ENCODE measurements at places on chromosomes 3 and 15.

DNA sequence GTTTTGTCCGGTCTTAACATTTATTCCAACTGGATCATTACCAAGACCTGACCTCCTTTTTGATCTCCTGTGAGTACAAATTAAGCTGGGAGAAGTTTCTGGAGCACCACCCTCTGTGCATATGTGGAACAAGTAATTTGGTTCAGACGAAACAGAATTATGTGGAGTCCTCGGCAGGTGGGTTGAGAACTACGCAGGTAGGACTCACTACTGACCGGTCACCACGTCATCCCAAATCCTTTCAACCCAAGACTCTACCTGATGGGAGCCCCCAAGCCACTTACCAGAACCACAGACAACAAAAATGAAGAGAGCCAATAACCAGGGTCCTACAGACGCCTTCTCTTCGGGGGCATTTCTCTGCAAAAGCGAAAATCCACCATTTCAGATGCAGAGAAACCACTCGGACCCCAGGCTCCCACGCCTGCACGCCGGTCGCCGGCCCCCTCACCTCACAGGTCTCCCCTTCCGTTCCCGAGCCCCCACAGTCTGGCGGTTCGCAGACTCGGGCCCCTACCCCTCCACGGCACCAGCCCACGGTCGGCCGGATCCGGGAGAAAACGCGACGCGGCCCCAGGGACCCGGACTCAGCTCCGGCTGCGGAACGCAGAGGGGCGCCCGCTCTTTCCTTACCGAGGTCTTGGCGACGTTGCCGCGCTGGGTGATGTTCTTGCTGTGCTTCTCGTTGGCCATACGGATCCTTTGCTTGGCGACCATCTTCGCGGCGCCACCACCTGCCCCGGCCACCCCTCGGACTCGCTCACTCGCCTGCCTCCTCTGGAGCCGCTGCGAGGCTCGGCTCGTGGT is 674 bp downstream of the SERP1 start:
- peak; percentile 26 for DNase-seq

DNA sequence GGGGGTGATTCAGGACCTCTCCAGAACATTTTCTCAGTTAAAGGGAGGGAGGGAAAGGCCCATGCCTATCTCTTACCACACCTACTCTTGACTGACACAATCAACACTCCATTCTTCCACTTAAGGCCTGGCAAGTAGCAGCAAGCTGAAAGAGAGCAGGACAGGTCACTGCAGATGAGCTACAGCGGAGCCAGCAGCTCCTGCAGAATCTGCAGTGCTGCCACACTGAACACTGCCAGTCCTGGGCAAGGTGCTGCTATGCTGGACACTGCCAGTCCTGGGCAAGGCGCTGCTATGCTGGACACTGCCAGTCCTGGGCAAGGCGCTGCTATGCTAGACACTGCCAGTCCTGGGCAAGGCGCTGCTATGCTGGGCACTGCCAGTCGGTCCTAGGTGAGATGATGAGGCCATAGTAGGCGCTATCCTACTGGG is 143.7 kb downstream of the MYLK start:
- no peak for DNase-seq

DNA sequence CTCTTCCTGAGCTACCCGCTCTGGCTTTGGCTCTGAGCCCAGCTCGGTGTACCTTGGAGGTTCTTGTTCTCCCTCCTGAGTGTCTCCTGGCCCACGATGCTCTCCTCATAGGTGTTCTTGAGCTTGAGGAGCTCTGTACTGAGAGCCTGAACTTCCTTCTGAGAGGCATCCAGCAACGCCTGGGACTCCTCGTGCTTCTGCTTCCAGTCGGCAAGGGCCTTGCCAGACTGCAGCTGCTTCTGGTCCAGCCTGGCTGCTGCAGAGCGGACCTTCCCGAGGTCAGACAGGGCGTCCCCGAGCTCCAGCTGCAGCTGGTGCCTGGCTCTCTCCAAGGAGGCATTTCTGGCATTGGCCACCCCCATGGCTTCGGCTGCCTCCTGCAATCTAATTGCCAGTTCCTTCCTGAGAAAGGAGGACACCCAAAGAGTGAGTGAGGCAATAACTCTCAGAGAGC is 99.8 kb downstream of the MYH15 start:
- no peak for DNase-seq

DNA sequence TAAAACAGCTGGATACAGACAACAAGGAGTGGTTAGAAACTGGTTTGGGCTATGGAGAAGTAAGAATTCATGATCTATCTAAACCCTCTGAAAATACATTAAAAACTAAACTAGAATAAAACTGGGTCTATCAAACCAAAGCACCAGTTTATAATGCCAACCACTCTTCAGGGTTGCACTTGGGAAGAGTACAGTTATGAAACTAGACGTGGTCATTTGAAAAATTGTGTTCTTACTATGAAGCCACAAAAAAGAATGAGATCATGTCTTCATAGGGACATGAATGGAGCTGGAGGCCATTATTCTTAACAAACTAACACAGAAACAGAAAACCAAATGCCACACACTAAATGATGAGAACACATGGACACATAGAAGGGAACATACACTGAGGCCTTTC is 103.8 kb downstream of the GAP43 start:
- DNase-seq = no peak

DNA sequence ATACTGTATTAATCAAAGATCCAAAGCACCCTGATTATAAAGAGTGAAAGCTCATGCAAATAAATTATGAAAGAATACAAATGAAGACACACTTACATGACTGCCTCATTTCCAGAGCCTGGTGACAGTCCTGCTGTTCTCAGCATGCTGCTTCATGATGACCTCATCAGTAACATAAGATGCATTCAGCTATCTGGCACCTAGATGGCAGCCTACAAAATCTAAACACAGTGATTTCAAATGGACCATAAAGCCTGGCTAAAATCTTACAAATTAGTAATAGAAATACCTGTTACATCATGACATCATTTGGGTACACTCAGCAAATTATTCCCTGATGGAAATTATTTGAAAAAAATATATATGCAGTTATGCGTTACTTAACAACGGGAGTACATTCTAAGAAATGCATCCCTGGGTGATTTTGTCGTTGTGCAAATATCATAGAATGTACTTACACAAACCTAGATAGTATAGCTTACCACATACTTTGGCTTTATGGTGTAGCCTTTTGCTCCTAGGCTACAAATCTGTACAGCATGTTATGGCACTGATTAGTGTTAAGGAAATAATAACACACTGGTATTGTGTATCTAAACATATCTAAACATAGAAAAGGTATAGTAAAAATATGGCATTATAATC is 207.2 kb downstream of the EPHA3 start:
- no peak for DNase-seq

- no peak for DNase-seq
Observed at GRCh38 chr3:2156244-2156847, 57.7 kb downstream of the CNTN4 start.

DNA sequence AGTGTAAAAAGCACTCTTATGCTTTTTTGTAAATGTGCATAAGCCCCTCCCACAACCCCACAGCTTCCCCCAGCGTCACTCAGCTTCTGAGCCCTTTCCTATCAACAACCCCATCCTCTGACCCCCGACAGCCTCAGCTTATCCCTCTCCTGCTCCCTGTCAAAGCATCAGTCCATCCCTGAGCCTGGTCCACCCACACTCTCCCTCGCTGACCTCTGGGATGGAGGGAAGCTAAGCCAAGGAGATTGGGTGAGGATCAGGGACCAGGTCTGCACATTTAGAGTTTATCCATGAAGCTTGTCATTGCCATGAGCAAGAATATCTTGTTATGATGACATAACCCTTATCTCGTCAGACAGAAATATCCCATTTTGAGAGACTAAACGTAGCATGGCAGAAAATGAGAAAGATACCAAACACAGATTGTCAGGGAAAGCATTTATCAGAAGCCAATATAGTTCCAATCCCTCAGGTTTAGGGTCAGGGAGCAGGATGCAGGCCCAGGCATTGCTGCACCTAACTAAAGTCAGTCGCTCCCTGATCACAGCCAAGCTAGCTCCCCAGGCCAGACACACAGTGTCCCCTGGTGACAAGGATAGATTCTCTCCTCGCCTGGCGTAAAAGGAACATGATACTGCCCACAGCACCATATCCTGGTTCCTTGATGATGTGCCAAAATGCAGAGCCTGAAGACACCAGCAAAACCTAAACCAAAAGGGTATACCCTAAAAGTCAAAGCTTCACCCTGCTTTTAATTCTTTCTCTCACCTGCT is 66.9 kb downstream of the DCLK3 start:
- DNase-seq = no peak

GRCh38 chr15:37054336-37054735 is 46.0 kb downstream of the MEIS2 start:
- DNase-seq = no peak

- no peak for DNase-seq
Observed at GRCh38 chr3:157088601-157089454, 71.1 kb downstream of the CCNL1 start.

DNA sequence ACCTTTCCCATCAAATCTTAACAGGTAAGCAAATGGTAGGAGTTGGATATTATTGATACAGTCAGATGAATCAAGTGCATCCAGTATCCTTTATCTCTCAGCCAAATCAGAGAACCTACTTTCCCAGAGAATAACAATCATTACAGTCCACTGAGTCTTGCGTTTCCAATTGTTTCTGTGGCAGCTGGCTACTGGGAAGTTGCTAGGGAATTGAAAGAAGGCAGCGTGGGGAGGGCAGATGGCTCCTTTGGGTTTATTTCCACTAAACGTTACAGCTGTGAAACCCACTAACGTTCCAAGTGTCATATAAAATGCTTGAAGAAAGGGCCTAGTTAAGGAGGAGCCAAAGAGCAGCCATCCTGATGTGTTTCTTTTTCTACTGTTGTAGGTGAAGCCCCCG is 78.4 kb downstream of the WDR72 start:
- DNase-seq = no peak

GRCh38 chr3:135260025-135260424 is 465.0 kb downstream of the EPHB1 start:
- DNase-seq = no peak

DNA sequence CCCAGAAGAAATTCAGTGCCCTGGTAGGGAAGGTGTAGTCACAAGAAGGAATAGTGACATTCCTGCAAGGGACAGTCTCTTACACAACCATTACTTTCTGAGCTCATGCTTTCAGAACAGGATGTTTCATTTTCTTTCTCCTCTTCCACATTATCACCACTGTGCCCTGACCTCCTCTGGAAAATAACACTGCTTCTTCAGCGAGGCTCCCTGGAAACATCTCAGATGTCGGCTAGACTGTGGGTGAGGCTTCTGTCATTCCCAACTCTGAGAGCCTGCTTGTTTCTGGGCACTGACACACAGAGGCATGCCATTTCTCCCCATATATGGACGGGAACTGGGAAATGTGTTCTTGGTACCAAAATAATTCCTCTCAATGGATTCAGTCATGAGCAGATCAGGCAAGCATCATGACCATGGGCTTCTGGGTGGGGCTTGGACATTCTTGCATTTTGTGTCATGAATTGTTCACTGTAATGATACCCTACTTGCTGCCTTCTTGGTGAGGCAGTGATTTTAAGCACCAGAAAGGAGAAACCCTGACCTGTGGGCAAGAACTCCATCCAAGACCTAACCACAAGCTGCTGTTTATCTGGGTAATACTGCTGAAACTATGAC is 14.3 kb upstream of the TNFAIP8L3 start:
- no peak for DNase-seq

DNA sequence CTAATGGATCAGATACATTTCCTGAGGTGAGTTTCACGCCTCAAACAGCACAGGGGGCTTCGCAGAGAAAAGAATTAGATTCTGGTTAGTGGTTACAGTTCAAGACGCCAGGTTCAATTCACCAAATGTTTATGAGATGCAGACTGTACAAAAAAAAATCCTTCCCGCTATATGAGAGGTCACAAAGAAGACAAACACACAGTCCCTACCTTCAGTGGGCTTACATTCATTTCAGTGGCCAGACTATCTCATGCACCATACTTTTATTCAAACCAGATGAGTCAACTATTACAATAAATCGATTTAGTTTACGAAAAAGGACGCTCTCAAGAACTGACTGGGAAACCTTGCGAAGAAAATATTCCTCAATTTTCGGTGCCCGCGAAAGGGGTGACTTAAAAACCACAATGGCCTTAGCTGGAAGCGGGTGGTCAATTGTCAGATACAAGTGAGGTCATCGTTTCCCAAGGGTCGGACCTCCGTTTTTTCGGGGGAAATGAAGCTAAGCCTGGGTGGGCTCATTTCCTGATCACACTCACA is 695 bp downstream of the METTL6 start:
- DNase-seq = no peak

DNA sequence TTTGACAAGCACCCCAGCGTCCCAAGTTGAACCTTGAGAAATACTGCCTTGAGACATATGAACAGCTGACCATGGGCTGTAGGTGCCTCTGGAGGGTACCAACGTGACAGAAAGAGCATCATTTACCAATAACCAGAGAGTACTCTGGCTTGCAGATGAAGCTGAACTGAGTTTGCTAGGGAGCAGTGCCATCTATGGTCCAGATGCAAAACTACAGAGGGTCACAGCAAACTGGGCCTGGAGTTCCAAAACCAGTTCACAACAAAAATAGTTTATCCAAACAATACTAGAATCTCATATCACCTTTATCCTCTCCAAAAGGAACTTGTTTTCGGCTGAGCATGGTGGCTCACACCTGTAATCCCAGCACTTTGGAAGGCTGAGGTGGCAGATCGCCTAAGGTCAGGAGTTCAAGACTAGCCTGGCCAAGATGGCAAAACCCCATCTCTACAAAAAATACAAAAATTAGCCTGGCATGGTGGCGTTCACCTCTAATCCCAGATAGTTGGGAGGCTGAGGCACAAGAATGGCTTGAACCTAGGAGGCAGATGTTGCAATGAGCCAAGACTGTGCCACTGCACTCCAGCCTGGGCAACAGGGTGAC is 69.3 kb downstream of the CHAC1 start:
- peak; percentile 11 for DNase-seq

GRCh38 chr3:194278186-194278845 is 72.8 kb downstream of the CPN2 start:
- no peak for DNase-seq

DNA sequence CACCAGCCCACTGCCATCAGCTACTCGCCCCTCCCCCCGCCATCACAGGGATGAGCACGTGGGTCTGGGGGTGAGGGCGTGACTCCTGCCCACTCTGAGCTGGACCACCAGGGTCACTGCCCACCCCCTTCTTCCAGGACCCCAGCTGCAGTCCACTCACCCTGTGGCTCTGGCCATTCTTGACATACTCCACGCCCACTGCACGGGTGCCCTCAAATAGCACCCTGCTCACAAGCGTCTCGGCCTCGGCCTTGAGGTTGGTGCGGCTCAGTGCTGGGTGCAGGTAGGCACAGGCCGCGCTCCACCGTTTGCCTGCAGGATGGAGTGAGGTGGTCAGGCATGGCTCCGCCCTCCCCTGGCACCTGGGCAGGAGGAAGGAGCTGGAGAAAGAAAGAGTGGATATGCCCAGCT is 23.9 kb downstream of the CHDH start:
- no peak for DNase-seq

GRCh38 chr3:22377421-22377820 is 626.4 kb upstream of the ZNF385D start:
- no peak for DNase-seq

- no peak for DNase-seq
Observed at GRCh38 chr15:77126529-77127326, 55.8 kb upstream of the TSPAN3 start.
